SW480 (cell line): ENCODE measurements at places on chromosomes 3 and 15.

DNA sequence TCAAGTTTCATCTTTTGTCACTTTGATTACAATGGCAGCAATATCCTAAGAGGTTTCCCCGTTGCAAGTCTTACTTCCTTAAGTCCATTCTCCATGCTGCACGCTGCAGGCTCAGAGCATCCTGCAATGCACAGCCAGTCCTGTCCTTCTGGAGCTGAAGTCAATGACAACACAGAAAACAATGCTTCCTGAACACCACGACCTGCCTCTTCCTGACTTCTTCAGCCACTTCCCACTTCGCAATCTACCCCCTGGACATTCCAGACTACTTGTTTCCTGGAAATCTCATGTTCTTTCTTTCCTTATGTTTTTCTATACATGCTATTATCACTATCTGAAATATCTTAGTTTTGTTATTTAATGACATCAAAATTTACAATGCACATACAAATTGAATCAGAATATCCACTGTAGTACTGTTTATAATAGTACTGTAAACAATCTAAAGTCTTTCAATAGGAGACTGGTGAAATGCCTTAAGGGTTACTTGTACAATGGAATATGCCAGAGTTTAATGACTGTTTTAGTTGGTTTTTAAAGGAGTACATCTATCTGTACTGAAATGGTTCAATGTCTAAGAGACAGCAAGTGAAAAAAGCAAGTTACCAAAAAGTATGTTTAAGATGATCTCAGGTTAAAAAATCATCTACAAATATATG is 113.7 kb upstream of the PRTG start:
- DNase-seq, result no peak

DNA sequence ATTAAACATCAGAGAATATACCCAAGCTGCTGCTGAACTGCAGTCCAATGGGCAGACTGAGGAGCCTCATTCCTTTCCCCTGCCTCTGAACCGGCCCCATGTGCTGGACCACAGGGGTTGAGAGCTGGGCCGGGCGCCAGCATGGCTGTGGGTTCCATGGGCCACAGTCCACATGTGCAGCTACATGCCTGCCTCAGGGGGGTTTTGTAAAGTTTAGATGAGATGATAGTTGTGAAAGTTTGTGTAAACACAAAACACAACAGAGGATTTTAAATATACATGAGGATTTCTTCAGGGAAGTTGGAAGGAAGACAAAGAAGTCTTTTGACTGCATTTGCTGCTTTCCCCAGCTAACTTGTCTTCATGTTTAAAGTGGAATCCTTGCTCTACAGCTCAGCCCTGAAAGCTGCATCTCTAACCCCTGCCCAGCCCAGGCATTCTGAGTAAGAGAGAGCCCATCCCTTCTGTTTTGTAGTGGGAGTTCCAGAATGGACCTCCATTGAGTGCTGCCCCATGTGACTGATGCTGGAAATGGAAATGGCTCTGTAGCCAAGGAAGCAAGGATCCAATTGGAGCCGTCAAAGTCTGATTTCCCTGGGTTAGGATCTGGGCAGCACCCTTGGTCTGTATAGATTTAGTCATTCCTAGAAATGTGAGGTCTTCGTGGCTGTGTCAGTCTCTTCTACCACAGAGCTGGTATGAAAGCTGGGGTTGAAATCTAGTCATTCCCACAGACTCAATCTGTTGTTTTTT is 17.5 kb downstream of the SLC12A8 start:
- DNase-seq, result no peak

GRCh38 chr3:31534065-31534425 is 1.3 kb downstream of the STT3B start:
- peak; percentile 76 for DNase-seq

DNA sequence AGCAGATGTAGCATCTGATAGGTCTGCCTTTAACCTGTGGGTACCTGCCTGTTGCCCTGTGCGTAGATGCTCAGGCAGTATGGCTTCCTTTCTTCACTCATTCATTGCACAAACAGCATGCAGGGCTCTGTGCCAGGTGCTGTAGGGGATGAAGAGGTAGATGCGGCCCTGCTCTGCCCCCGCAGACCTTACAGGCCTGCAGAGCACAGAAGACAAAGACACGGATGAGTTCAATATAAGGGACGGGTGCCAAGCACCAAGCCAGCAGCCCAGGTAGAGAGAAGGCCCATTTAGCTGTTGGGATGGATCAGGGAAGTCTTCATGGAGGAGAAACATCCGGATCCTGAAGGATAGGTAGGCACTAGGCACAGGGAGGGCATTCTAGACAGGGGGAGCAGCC is 69.4 kb downstream of the AAGAB start:
- DNase-seq, result no peak
